Breast epithelium (tissue), 4 donors: ENCODE measurements at places on chromosomes 11 and 22. TPM values are rescaled to one million over a fixed set of nuclear protein-coding genes. Genes with fewer than 3 reads are reported as not detected.

PNPLA5 gene
- total RNA-seq = not detected

ROBO4 gene
- 12.8 TPM for total RNA-seq

F2 gene
- not detected for total RNA-seq

DNA sequence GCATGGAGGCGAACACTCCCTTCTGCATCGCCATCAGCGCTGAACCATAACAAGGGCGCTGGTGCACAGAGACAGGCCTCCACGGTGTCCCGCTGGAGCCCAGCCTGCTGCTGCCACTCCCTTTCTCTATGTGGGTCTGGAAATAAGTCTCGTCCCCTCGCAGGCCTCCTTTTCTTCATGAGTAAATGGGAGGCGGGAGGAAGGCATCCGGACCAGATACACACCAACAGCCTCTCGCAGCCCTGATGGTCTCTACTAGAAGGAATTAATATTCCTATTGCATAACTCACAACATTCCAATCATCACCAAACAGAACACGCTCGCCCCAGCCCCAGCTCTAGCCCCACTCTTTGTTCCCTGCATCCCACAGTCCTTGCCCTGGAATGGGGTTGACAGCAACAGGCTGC is 14.9 kb downstream of the RASD2 start:
- no peak for DNase-seq

DNA sequence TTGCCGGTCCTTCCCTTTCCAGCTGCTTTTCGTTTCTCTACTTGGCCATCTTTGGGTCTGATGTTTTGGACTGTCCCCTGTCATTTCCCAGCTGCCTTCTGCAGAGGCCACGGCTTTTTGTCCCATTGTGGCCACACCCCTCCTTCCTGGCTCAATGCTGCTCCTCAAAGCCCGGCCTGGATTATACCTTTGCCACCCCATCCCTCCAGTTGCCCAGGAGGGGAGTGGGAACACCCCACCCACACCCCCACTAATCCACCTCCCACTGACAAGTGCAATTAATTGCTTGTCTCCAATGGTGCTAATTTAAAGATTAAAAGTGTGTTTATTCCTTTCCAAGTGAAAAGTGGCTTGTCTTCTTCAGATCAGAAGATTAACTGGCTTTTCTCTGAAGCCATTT is 34.2 kb upstream of the CSNK2A3 start:
- DNase-seq = no peak
